Activated CD4-positive, alpha-beta memory T cell treated with anti-CD3 and anti-CD28 coated beads, Interleukin-2, amount 10 ng/mL, durations not matched to agents 7 days and 5 days (primary cell): ENCODE measurements at places on chromosomes 12 and 14.

DNA sequence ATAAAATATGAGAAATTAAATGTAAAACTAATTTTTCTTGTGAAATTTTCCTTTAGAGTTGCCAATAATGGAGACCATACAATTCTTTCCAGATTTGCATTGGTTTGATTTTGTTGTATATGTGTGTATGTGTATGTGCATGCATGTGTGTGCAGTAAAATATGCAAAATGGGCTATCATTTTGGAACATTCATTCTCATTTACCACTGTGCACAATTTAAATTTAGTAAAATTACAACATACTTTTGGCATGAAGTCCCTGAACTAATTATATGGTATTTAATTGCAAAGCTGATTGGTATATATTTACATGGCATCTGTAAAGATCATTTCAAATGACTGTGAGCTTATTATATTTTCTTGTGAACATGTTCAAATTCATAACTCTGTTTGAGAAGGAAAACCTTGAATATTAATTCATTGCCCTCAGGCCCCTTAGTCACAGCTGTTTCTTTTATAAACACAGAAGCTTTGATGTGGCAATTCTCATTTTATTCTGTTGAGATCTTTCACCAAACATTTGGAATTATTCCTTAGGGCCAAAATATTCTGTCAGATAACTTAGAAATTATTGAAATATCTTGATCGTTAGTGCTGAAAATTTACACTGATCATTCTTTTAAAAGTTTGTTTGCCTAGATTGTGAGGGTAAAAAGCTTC is 17.6 kb downstream of the KERA start:
- DNase-seq, result no peak

- no peak for DNase-seq
These were observed 121.2 kb downstream of the RAD51B start for GRCh38 chr14:67940486-67941455.

DNA sequence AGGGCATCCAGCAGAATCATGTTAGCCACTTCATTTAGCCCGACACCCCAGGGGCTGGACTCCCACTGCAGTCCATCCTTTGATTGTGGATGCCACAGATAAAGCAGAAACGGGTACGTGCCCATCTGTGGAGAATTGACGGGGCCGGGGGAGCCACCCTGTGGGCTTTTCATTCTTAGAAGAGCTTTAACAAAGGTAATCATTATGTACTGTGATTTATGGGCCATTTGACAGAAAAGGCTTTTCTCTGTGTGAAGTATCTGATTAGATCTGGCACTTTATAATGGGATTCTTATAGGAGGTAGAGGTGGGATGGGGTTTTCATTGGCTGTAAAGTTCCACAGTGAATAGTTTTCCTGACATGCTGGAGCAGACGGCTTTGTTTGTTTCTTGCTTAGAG is 40.4 kb downstream of the AACS start:
- DNase-seq, result no peak

GRCh38 chr12:28603239-28603638 is 413.0 kb downstream of the CCDC91 start:
- DNase-seq, result no peak

- DNase-seq, result no peak
These were observed 40.4 kb downstream of the TMCC3 start for GRCh38 chr12:94609917-94610443.

DNA sequence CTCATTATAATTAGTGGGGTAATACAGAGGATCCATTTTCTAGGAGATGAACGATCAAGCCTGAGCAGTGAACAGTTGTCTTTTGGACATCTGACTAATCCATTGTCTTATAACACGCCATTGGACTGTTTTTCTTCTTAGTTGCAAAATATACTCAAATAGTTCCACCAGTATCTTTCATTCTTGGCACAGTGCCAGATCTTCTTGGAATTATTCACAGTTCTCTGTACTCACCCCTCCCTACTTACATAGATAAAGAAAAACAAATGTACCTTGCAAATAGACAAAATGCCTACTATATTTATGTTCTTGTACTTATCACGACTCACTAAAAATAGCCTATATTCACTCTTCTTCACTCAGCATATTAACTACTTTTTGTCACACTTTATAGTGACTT is 3.8 kb downstream of the CBLN3 start:
- no peak for DNase-seq

DNA sequence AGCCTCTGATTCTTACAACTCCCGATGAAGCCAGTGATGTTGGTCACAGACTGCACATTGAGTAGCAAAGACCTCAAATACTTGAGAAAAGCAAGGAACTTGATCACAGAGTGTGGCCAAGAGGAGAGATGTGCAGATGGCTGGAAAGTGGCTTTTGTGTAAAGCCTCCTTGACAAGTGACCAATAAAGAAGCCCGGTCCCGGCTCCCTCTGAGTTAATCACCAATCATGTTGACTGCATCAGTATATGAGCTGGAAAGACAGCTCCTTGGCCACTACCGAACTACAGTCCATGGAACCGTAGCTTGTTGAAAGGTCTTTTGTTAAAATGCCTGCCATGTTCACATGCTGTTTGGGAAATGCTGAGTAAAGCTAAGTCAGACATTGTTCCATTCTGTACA is 23.7 kb upstream of the SERPINA6 start:
- DNase-seq, result no peak

DNA sequence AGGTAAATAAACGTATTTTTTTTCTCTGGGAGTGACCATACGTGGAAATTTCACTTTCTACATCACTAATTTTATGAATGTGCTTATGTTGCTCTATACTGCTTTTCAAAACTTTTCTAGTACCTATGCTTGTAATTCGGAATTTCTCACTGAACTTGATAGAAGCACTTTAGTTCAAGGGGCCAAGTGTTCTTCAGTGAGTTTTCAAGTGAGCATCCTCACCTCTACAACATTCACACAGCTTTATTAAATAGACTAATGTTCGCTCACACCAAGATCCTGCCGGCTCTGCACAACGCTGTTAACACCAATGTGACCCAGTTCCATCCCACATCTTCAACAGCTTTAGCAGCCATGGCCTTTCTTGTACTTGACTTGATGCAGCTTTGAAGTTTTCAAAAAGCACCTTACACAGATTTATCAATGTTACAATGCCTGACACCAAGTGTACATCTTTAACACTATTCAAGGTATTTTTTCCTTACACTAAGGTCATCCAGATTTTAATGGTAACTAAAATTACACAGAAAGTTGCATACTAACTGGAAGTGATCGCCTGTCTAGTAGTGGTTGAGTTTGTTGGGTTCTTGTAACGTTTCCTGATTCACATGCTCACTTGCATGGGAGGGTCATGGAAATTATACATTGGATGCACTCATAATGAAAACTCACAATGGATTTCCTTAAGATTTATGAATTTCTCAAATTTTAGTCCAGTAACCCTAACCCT is 4.5 kb downstream of the UBC start:
- no peak for DNase-seq

DNA sequence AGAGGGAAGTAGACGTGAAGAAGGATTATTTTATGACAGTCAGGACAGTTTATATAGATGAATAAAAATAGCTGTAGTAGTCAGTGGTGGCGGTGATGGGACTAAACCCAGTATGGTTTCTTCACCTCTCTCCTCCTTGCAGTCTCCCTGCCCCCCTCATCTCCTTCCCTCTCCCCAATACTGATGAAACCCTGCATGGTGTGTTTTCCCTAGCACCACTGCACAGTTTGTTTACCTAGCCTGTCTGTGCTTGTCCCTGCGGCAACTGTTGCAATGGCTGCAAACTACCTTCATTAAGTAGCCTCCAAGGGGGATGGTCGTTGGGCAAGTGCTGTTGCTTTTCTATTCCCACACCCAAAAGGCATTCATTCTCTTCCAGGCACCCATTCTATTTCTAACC is 14.7 kb downstream of the PCBP2 start:
- DNase-seq, result no peak

- no peak for DNase-seq
These were observed 104.5 kb upstream of the MED13L start for GRCh38 chr12:116381744-116382685.

DNA sequence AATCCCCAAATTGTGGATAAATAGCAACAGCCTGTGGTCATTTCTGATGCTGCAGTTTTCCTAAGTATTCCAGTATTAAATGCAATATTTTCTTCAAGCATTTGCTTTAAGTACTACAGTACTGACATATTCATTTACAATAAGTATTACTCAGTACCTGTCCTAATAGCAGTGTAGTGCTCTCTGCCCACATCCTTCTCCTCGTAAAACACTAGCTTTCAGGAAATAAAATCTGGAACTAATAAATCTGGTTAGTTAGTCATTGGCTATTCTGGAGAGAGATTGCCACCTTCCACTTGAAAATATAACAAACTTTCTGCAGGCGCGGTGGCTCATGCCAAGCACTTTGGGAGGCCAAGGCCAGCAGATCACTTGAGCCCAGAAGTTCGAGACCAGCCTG is 441.5 kb downstream of the PRKD1 start:
- no peak for DNase-seq

- no peak for DNase-seq
These were observed 34.2 kb upstream of the FOXN3 start for GRCh38 chr14:89451229-89451628.
